Astrocyte (in vitro differentiated cells and primary cell): ENCODE measurements at places on chromosomes 12 and 14.

DNA sequence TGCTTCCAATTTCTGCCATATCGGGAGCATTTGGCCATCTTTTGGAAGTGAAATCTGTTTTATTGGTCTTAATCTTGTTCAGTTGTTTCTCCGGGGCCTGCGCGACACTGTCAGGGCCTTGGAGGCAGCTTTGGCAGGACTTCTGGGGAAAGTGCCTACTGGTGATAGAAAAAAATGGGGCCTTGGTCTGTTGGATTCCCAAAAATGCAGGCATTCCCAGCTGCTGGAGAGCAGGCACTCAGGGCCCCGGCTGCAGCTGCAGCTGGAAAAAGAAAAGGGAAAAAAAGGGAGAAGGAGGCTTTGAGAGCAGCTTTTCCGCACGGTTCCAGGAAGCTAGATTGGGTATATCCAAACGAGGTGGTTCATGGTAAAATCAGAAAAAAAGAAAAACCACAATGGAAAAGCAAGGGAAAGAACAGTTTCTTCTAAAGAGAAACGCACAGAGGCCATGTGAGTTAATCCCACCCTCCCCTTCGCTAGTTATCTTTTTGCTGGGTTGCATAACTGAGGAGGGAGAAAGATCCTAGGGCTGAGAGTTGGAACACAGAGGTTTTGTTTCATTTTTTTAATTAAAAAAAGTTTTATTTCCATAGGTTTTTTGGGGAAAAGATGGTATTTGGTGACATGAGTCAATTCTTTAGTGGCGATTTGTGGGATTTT lies 134.7 kb upstream of the RFLNA start:
- DNase-seq, result peak; percentile 6

GRCh38 chr12:128848371-128848770 lies 4.9 kb upstream of the GLT1D1 start:
- no peak for DNase-seq

GRCh38 chr12:104079024-104079423 lies 14.7 kb downstream of the HCFC2 start:
- no peak for DNase-seq

DNA sequence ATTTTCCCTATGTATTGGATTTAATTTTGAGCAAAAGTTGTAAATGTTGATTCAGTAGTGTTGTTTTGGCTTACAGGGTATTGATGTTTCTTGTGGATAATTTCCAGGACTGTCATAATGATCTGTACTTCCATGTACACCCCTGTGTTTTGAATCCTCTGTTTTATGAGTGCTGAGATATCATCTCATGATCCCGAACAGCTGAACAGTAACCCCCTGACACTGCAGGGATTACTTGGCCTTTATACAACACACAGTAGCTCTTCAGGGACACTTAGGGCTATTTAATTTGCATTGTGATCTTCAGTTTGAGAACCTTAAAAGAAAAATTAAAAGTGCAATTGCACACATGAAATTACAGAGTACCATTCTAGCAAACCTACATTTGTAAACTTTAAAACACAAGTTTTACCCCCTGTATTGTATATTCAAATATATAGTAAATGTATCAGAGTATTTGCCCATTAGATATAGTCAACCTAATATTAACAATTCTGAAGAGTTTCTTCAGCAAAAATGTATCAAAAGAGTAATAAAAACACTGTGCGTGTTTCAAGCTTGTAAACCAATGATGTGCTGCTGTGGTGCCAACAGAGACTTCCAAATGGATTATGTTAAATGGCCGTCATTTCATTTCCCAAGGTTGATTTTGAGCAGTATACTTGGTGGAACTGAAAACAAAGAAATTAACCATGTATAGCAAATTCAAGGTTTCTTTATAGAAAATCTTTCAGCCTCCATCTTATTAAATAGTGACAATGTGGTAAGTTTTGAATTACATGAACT lies 27.9 kb upstream of the MYF6 start:
- no peak for DNase-seq

GRCh38 chr12:1424674-1425395 lies 169.5 kb downstream of the FBXL14 start:
- no peak for DNase-seq

DNA sequence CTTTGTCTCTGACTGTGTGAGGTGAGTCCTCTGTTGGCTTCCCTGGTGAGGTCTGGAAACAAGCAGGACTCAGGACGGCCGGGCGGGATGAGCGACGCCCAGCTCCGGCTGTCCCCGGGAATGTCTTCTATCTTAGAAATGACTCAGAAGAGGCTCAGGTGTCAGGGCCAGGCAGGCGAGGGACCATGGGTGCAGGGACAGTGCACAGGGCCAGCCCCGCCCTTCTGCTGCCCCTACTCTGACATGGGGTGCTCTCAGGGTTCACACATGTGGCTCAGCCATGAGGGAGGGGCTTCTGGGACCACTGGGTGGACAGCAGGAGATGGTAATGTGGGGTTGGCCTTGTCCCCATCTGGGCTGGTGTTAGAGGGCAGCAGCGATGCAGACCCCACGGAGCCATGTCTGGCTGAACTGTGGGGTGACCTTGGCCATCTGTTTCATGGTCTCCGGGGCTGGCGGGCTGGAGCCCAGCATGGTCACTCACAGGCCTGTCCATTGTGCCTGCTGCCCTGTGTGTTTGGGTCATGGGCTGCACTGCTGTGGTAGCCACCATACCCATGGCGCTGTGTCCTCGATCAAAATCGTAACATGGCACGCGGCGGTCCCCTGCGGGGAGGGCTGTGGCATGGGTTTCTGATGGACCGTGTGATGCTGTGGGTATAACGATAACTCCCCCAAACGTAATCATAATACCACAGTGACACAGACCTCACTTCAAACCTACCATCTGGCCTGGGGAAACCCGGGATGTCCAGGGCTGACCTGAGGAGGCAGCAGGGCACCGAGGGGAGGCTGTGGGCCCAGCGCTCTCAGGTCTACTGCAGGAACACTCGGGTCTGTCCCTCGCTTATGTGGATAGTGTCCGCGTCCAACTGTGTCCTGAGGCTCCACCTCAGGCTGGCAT lies 368.8 kb downstream of the TMEM121 start:
- no peak for DNase-seq

GRCh38 chr14:77065851-77066577 lies 32.0 kb upstream of the CIPC start:
- no peak for DNase-seq

DNA sequence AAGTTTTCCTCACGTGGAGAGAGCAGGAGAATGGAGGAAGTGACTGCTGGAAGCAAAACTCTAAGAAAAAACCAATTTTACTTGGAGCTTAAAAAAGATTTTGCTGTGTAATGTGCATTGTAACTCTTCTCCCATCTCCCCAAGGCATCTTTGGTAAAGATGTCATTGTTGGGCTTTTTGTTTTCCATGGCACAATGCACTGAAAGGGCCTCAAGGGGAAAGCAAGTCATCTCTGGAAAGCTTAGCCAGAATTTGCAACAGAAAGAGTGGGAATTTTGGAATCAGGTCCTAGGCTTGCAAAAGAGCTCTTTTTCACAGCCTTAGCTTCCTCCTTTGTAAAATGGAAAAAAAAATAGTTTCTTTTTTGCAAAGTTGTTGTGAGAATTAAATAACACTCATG lies 7.9 kb upstream of the PPM1A start:
- no peak for DNase-seq

DNA sequence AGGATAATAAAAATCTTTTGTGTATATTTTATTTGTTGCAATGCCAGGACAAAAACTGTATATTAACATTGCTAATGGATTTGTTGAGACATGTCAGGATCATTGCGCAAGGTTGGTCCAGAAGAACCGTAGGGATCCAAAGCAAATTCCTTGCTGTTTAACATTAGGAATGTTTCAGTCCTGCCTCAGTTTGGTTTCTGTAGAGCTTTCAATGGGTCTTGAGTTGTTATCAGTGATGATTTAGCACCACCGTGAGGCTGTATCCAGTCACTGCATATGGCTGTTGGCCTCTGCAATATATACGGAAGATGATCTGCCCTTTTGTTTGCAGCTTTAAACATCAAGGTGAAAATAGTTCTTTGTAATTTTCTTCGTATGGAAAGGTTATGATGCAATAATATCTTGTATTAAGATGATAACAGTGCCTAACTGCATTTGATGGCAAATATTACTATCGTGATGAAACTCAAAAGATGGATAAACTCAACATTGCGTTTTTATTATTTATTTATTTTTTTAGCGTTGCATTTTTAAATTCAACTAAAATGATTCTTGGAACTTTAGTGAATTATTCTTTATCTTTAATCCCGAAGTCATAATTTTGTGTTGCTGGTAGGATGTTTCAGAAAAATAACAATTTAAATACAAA lies 231.2 kb downstream of the AKAP6 start:
- peak; percentile 72 for DNase-seq

GRCh38 chr14:104307627-104308401 lies 169.4 kb downstream of the KIF26A start:
- no peak for DNase-seq

DNA sequence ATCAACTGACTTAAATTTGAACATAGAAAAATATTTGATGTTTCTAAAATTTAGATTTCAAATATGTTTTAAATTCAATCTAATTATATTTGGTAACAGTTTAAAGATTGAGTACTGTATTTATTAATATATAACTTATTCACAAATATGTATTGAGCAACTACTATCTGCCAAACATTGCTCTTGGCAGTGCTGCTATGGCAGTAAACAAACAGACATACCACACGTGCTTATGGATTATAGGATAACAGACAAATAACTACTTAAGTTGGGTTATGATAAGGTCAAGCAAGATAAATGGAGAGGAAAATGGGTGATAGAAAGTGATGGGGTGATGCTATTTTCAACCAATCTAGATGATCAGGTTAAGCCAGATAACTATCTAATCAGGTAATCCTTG lies 538.1 kb downstream of the C12orf50 start:
- no peak for DNase-seq

DNA sequence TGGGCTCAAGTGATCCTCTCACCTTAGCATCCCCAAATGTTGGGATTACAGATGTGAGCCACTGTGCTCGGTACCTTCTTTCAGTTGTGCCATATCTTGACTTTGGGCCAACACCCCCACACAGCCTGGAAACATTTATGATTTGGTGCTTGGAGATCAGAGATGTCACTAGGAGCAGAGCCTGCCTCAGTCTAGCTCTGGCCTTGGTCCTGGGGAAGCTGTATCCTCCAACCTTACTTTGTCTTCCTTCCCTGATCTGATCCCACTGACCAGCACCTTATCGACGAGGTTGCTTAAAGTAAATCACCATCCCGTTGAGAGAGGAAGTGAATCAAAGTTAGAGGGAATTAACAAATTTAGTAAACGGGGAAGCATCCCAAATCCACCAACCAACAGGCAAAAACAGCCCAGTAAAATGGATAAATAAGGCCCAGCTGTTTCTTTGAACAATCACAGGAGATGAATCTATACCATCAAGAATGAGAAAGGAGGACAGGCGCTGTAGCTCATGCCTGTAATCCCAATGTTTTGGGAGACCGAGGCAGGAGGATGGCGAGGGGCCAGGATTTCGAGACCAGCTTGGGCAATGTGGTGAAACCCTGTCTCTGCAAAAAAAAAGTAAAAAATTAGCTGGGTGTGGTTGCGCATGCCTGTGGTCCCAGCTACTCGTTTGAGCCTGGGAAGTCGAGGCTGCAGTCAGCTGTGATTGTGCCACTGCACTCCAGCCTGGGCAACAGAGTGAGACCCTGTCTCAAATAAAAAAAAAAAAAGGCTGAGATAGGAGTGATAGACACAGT lies 3.4 kb downstream of the PLBD2 start:
- DNase-seq, result no peak

GRCh38 chr12:132414634-132415326 lies 75.2 kb upstream of the FBRSL1 start:
- peak; percentile 22 for DNase-seq

DNA sequence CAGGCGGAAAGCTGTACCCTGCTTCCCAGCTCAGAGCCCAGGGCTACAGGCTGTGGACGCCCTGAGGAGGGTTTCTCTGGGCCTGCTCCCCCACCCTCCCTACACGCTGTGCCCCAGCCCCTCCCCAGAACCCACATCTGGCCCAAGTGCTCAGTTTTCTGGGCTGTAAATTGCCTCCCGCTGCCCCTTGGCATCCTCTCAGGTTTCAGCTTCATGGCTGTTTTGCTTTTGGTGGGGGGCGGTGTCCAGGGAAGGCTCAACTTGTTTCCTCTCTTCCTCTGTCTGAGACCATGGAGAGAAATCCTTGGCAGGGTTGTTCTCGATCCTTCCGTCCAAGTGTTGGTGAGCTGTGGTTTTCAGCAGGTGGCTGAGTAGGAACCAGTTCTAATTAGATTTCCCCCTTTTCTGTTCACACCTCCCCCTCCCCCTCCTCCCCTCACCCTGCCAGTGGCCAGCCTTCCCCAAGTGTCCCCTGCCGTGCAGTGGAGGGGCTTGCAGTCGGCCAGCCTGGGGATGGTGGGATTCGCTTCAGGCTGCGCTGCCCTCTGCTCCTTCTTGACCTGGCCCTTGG lies 61.8 kb downstream of the TSPAN9 start:
- no peak for DNase-seq

GRCh38 chr14:37165794-37166193 lies 6.6 kb downstream of the SLC25A21 start:
- no peak for DNase-seq

DNA sequence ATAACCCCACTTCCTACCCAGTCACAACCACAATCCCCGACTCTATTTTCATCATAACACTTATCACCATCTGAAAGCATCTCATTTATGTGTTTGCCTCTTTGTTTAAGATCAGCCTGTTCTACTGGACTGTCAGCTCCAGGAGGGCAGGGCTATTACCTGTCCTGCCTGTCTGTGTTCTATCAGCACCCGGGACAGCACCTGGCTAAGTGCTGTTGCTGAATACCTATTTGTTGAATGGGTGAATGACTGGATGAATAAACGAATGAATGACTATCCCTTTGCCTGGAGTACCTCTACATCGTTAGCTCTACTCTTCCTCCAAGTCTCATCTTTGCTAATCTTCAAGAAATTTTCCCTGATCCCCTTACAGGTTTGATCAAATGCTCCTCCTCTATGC lies 69.0 kb downstream of the WSCD2 start:
- DNase-seq, result no peak

DNA sequence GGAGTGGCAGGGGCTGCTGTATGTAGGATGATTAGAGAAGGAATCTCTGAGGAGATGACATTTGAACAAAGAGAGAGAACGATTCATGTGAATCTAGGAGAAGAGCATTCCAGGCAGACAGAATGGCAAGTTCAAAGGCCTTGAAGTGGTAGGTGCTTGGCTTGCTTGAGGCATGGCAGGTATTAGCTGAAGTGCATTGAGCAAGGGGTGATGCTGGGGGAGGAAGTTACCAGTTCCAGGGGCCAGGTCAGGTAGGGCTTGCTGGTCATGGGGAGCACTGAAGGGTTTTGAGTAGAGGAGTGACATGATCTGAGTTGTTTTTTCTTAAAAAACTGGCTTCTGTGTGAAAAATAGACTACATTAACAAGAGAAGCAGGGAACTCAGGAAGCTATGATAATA lies 71.8 kb downstream of the SPATS2 start:
- no peak for DNase-seq

GRCh38 chr14:54975856-54976255 lies 51.0 kb downstream of the WDHD1 start:
- peak; percentile 0 for DNase-seq

DNA sequence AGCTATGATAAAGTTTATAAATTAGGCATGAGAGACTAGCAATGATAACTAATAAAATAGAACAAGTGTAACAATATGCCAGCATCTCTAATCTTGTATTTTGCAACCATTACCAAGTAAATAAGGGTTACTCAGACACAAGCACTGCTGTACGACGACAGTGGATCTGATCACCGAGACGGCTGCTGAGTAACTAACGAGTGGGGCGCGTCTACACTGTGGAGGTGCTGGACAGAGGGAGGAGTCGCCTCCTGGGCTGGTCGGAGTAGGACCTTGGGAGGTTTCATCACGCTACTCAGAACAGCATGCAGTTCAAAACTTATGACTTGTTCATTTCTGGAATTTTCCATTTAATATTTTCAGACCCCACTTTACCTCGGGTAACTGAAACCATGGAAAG lies 18.4 kb downstream of the COA8 start:
- DNase-seq, result no peak
